ENCODE measurements at places on chromosomes 1 and 21.

DNA sequence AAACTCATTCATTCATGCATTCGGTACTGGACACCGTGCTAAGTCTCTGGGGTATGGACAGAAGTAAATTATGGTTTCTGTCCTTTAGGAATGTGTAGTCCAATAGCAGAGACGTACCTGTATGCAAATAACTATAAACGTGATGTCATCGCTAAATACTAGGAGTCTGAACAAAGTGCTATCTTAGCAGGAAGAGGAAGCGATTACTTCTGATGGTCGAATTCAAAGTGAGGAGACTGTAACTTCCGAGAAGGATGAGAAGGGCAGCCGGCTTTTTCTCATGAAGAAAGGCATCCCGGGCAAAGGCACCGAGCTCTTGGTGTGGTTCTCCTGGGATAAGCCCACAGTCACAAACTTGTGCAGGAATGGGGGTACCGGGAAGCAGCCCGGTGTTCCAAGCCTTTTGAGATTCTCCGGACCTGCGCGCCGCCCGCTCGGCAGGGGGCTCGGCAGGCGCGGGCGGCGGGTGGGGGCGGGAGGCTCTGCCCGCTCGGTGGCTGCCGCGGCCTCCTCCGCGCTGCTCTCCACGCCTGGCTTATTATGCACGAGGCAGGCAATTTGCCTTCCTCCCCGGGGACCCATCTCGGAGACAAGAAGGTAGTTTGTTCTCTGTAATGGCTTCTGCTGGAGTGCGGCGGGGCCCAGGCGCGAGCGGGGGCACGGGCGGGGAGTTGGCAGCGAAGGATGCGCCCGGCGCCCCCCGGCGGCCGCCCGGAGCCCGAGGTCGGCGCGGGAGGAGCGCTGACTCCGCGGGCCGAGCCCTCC is 67.5 kb upstream of the CD1D start:
- no peak for DNase-seq

DNA sequence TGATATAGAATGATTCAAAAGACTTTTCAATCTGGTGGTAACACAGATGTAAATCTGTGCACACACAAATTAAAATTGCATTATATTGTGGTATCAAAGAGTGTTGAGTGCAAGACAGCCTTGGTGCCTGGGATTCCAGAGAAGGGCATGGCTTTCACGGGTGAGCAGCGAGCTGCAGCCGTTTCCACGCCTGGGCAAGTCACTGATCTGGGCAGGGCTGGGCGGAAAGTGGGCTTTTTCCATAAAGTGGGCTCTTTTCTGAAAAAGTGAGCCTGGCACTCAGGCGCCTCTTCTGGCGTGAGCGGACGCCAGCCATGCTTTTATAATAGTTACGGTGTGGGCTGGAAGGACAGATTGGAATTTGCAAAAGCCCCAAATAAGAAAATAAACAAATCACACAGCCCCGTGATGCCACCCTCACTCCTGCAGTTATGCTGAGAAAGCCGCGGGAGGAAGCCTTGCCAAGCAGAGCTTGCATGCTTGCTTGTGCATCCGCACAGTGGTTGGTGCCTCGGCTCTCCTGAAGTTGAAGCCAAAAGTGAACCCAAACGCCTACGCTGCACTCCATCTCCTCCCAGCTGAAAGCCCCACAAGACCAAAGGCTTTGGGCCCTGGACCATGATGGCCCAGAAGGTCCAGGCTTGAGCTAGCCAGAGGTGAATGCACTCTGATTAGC is 7.1 kb upstream of the C1orf115 start:
- DNase-seq, result no peak

- DNase-seq, result no peak
These were observed 20.9 kb downstream of the UMODL1 start for GRCh38 chr21:42091899-42092508.

- DNase-seq, result no peak
These were observed 211.8 kb upstream of the PKN2 start for GRCh38 chr1:88472298-88472697.

GRCh38 chr1:193062698-193063463 is 3.5 kb downstream of the RO60 start:
- no peak for DNase-seq

DNA sequence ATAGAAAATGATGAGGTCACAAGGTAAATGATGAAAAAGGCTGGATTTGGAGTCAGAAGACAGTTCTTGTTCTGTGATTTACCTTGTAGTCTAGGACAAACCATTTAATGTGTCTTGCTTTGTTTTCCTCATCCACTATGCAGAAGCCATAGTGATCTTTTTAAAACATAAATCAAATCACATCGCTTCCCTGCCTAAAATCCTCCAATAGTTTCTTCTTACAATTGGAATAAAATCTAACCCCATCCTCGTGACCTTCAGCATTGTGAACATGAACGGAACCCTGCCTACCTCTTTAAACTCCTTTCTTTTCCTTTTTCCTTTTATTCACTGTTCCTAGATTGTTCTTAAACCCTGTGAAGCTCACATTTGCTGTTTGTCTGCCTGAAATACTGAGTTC is 204.9 kb upstream of the SAMSN1 start:
- DNase-seq, result no peak

DNA sequence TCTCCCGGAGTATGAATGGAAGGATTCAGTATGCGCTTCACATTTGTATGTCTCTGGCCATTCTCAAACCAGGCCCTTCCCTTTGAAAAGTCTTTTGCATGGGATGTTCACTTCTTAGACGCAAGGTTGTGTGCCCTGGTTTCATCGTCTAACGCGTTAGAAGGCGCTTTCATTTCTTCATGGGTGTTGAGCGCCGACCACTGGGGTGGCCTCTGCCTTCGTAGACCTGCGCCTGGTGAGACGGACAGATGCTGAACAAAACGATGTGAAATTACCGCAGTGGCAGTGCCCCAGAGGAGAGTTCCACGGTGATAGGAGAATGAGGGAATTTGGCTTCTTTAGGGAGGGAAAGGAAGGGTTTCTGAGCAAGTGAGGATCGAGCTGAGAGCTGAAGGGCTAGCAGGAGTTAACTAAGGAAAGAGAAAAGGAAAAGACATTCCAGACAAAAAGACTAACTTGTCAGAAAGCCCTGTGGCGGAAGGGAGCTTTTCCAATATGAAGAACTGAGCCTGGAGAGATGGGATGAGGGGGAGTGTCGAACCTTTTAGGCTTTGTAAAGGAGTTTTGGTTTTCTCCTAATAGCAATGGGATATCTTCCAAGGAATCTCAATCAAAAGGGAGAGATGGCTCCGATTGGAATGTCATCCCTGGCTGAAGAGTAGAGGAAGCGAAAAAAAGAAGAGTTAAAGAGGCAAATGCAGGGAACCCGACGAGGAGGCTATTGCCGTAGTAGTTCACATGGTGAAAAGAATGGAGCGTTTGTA is 951 bp downstream of the GGPS1 start:
- DNase-seq, result no peak

- no peak for DNase-seq
These were observed 73.5 kb downstream of the ABL2 start for GRCh38 chr1:179156026-179156425.

GRCh38 chr1:106846656-106847055 is 209.8 kb upstream of the PRMT6 start:
- no peak for DNase-seq

DNA sequence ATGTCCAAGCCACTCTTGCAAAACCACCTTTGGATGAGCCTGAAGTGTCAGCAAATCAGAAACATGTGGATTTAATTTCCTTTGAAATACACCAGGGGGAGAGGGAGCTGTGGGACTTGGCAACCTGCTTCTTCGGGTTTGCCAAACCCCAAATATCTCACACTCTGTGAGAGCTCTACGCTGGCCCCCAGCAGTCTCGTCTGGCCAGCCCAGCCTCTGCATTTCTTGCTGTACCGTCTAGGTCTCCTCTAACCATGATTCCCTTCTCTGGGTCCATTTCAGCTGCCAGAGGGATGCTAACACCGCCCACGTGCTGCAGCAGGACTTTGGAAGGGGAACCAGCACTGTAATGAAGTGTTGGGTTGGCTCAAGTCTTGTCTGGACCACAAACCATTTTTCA is 114.6 kb downstream of the MRPS6 start:
- DNase-seq, result no peak

DNA sequence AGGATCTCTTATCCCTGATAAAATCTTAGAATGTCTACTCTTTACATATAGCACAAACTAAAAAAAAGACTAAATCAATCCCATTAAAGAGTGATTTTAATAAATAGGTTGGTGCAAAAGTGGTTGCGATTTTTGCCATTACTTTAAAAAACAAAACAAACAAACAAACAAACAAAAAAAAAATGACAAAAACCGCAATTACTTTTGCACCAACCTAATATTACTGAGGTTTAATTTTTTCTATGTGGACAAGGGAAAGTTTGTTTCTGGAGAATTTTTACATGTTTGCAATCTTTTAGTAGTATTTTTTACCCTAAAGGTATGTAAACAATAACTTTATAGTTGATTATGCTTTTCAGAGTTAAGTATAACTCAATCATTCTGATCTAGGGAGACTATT is 119.7 kb upstream of the ADAMTS5 start:
- no peak for DNase-seq

DNA sequence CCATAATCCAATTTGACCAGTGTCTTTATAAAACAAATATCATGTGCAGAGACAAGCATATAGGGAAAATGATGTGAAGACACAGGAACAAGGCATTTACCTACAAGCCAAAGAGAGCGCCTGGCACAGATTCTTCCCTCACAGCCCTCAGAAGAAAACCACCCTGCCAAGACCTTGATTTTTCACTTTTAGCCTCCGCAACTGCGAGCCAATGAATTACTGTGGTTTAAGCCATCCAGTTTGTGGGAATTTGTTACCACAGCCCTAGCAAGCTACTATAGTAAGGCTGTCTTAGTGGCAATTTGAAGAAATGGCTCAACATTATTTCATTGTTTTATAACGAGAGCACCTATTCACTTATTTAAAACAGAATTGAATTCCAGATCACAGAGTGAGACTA is 85.7 kb upstream of the CCDC190 start:
- DNase-seq, result no peak

GRCh38 chr21:45465611-45466329 is 60.8 kb downstream of the COL18A1 start:
- DNase-seq, result no peak

DNA sequence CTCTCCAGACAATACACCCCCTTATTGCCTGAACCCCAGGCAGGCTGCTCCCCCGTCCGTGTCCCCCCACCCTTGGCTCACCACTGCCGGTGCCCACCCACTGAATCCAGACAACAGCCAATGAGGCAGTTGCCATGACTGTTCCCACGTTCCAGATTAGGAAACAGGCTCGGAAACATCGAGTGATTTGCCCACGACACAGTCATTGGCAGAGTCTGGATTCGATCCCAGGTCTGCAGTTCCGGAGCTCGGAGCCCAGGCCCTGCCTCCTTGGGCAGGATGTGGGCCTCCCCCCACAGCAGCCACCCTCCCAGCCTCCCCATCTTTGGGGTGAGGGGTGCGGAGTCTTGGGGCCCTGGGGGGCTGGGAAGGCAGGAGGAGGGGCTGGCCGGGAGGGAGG is 20.3 kb upstream of the CLSTN1 start:
- no peak for DNase-seq

DNA sequence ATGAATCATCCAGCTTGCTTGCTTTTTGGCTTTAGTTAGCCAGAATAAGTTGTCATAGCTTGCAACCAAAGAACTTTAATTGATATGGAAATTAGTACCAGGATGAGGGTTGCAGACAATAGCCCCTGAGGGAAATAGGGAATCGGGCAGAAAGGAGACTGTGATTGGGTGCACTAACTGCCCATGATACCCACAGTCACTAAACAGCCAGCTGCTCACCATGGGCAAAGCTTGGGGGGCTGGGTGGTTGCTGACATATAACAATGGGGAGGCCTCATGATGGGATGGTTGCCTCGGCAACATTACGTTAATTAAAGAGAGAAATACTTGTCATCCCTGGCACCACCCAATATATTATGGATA is 17.8 kb upstream of the PLA2G2E start:
- no peak for DNase-seq

GRCh38 chr1:63821091-63822005 is 47.5 kb downstream of the ROR1 start:
- no peak for DNase-seq

DNA sequence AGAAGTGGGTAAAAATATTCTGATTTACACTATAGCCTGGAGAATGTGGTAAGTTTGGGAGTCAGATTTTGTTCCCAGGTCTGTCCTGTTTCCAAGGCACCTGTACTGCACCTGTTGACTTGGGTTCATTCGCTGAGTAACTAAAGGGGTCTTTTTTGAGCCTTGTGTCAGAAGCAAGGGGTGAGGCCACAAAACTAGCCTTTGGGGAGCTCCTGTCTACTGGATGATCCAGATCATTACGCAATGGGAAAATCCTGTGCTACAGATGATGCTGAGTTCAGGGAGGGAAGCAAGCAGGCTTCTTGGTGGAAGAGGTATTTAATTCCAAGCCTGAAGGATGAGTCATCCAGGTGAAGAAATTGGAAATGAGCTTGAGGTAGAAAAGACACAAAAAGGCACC is 424.0 kb downstream of the MATN1 start:
- DNase-seq, result no peak

DNA sequence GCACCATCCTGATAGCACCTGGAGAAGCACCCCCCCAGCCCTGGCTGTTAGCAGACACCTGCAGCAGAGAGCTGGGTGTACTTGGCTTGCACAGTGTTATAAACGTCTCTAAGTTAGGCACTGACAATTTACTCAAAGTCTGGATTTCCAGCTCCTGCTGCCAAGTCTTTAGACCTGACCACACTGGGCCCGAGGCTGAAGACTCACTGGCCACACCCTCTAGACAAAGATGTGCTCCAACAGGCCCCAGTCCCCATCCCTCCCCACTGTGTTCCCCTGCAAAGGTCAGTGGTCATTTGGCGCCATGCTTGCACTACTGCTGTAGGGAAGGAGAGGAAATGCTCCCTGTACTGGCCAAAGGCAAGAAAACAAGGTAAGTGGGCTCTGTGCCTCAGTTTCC is 31.1 kb downstream of the PADI6 start:
- no peak for DNase-seq

GRCh38 chr1:24553931-24554330 is 2.0 kb upstream of the NCMAP start:
- no peak for DNase-seq

GRCh38 chr1:112808861-112809684 is 93.9 kb upstream of the PPM1J start:
- peak; percentile 56 for DNase-seq

DNA sequence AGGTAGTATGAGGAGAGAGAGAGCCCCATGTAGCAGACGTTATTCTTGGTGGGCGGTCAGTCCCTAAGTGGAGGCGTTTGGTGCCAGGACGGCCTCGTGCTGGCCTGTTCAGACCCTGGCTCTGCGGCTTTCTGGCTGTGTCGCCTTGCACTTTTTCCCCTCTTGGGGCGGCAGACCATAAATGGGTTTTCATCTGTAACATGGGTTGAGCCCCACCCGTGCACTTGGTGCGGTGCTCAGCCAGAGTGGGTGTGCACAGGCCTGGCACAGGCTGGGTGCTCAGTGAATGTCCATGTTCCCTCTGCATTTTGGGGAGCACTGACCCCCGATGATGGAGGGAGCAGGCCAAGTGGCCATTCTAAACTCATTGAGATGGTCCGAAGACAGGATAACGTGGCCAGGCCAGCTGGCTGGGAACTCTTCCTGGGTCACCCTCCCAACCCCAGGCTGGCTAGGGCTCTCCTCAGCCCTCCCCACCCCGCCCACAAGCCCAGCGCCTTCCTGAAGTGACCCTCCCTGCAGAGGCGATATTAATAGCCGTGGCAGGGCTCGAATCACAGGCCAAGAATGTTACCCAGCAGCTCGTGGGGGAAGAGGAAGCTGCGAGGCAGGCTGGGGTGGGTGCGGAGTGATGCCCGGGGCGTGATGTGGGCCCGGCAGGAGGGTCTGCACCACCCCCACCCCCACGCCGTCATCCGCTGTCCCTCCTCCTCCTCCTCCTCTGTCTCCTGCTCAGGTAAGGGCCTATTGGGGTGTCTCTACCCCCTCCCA is 78.5 kb downstream of the ARHGEF10L start:
- DNase-seq, result no peak

- no peak for DNase-seq
These were observed 212.5 kb downstream of the TOMM20 start for GRCh38 chr1:234915924-234916675.
